Chondrocyte (in vitro differentiated cells): ENCODE measurements at places on chromosomes 1 and 21. TPM values are rescaled to one million over a fixed set of nuclear protein-coding genes. Genes with fewer than 3 reads are reported as not detected.
A peak's percentile ranks its signal among the peaks of the same experiment; 100 is the strongest.

Gene SIM2
- 0.59 to 1.3 TPM (median 0.60 TPM) in 3 replicates for total RNA-seq

Gene ADAM30
- not detected in 3 replicates for total RNA-seq

Gene MAP3K21
- total RNA-seq, result 0.17 to 0.25 TPM (median 0.18 TPM) in 3 replicates

GRCh38 chr1:96409689-96410088 lies 311.9 kb upstream of the PTBP2 start:
- no peak for DNase-seq

DNA sequence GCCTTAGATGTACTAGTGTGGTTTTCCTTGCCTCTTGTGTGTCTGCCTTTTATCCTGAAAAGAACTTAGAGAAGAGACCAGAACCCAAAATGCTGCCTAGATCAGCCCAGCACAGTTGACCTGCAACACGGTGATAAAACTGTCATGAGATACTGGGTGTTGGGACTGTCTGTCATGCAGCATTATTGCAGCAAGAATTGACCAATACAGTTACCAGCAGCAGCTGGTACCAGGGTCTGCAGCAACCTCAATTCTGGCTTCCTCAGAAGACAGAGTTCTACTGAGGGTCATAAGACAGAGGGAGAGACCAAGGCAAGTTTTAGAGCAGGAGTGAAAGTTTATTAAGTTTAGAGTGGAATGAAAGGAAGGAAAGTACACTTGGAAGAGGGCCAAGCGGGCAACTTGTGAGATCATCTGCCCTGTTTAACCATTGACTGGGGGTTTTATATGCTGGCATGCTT lies 182.0 kb downstream of the DYRK1A start:
- DNase-seq, result no peak

Gene RGSL1
- not detected in 3 replicates for total RNA-seq

DNA sequence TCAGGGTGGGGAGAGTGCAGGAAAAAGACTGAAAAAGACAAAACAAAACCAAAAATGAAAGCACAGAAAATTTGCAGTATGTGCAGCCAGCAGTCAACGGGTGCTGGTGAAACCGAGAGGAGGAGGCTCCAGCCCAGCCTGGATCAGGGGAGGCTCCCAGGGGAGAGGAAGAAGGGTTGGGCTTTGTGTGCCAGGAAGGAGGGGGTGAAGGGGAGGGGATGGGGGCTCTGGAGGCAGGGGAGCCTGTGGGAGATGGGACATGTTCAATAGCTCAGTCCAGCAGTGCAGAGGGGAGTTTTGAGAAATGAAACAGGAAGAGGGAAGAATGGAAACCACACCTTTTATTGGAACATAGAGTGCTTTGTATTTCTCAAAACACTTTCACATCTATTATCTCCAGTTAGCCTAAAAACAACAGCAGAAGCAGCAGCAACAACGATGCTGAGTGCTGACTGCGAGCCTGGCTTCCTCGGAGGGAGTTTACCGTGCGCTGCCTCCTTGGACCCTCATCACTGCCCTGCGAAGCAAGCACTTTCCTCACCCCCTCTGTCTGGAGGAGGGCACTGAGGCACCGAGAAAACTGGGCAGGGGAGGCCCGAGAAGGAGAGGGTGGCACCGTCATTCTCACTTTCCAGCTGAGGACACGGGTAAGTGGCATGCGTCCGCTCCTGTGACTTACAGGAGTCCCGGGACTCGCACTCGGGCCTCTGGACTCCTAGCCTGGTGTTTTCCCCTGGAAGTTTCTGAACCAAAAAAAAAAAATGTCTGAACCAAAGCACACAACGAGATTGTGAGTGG lies 62.9 kb downstream of the MDM4 start:
- no peak for DNase-seq

GRCh38 chr21:45901061-45901690 lies 80.4 kb upstream of the COL6A1 start:
- peak; percentile 89 for DNase-seq

GRCh38 chr1:184022668-184023067 lies 14.9 kb downstream of the COLGALT2 start:
- no peak for DNase-seq

- no peak for DNase-seq
These were observed 83.2 kb downstream of the SH3GLB1 start for GRCh38 chr1:86787621-86788020.

DNA sequence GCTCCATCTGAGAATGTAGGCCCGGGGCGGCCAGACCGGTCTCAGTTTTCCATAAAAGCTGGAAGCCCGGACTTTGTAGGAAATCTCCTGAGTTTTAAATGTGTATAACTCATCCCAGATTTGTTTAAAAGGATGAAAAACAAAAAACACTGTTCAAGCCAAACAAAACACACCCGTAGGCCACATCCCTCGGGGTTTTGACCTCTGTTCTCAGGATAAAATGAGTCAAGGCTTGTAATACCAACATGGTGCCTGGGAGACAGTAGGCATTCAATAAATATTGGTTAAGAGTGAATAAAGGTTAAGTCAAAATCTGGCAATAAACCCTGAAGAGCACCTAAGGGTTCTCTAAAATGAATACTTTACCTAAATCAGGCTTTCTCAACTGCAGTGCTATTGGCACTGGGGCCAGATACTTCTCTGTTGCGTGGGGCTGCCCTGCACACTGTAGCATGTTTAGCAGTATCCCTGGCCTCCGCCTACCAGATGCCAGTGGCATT lies 55.0 kb downstream of the KAZN start:
- no peak for DNase-seq

GRCh38 chr1:154325583-154326545 lies 539 bp downstream of the ATP8B2 start:
- no peak for DNase-seq

GRCh38 chr21:46594276-46594675 lies 10.6 kb downstream of the S100B start:
- DNase-seq, result no peak

DNA sequence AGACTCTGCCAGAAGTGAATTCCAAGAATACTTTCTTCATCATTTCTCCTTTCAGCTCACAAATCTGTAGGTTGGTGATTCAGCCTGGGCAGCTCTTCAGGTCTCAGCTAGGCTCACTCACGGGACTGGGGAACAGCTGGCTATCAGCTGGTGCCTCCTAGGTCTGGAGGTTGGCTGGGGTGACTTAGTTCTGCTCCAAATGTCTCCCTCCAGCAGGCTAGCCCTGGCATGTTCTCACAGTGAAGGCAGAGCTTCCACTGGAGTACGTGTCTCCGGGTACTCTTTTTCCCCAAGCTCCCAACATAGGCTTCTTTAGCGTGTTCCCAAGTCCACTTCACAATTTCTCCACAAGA lies 12.5 kb upstream of the VAMP4 start:
- DNase-seq, result no peak

DNA sequence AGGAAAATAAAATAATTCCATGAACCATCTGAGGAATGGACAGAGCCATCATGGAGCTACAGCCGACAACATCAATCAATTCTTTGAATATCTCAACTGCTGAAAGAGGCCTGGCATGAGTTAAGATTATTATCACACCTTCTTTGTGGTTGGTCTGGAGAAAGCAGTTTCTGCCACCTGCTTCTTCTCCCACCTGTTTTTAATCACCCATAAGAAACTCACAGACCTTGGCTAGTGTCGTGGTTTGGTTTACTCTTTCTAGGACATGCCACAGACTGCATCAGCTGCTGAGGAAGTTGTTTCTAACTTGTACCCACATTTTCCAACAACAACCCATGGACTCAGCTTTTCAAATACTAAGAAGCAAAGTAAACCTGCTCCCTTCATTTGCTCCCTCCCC lies 65.6 kb downstream of the NTPCR start:
- no peak for DNase-seq

GRCh38 chr1:17329610-17330009 lies 21.6 kb downstream of the PADI4 start:
- DNase-seq, result no peak

DNA sequence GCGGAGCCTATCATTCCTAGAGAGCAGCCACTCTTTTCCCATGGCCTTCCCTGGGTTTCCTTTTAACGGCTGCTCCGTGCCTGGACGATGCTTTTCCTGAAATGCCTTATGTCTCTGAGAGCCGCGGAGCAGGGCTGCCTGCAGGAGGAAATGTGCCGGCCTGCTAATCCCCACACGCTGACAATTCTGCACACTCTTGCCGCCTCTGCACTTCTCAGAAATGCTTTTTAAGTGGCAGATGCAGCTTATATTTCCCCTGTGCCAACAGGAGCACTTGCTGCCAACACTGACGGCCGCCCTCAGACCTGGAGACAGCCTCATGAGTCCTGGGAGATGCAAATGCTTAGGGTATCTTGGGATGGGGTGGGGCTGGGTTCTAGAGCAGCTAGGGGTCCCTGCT lies 253.2 kb downstream of the GRIK3 start:
- DNase-seq, result no peak

DNA sequence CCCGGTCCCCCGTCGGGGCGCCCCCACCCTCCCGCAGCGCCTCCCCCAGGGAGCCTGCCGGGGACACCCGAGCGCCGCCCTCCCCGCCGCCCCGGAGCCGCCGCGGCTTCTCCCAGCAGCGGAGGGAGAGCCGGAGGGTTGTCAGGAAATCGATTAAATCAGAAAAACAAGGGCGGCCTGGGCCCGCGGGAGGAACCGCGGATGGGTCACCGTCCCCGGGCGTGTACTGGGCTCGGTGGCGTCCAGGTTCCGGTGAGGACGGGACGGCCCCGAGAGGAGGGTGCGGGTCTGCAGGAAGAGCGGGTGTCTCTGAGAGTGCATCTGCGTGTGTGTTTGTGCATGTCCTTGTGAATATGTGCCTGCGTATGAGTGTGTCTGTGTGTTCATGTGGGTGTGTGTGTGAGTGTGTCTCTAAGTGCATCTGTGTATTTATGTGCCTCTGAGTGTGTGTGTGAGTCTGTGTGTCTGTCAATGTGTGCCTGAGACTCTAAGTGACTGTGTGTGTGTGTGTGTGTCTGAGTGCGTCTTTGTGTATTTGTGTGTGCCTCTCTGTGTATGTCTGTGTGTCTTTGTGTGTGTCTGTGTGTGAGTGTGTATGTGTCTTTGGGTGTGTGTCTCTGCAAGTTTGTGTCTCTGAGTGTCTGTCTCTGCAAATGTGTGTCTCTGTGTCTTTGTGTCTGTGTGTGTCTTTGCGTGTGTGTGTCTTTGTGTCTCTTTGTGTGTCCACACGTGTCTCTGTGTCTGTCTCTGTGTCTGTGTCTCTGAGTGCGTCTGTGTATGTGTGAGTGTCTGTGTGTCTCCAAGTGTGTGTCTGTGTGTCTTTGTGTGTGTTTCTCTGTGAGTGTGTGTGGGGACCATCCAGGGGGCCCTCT lies 1.1 kb downstream of the SPSB1 start:
- DNase-seq, result no peak

- DNase-seq, result no peak
These were observed 51.4 kb upstream of the RGL1 start for GRCh38 chr1:183753464-183753891.

Gene PDPN
- 1.0 to 1.3 TPM (median 1.1 TPM) in 3 replicates for total RNA-seq

Gene SLC44A5
- total RNA-seq, result 0.18 to 0.39 TPM (median 0.20 TPM) in 3 replicates

Gene RHBG
- total RNA-seq, result not detected in 3 replicates

- DNase-seq, result no peak
These were observed 12.6 kb upstream of the RCSD1 start for GRCh38 chr1:167617153-167618147.

Gene PLPPR4
- total RNA-seq, result 0.77 to 1.5 TPM (median 0.92 TPM) in 3 replicates

Gene AGBL4
- not detected in 3 replicates for total RNA-seq

Gene MYOC
- not detected in 3 replicates for total RNA-seq

Gene CELA3B
- total RNA-seq, result not detected in 3 replicates

DNA sequence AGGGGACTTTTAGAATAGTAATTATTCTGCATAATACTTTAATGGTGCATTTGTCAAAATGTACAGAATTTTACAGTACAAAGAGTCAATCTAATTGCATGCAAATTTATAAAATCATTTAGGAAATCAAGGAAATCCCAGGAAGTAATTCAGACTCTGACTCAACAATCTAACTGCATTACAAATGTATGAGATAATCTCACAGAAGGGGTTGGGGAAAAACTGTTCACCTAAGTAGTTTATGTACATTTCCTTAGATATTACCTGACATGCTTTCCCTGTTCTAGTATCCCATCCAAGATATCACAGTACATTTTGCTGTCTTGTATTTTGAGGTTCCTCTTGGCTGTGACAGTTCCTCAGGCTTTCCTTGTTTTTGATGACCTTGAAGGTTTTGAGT lies 4.7 kb downstream of the CRB1 start:
- DNase-seq, result no peak

DNA sequence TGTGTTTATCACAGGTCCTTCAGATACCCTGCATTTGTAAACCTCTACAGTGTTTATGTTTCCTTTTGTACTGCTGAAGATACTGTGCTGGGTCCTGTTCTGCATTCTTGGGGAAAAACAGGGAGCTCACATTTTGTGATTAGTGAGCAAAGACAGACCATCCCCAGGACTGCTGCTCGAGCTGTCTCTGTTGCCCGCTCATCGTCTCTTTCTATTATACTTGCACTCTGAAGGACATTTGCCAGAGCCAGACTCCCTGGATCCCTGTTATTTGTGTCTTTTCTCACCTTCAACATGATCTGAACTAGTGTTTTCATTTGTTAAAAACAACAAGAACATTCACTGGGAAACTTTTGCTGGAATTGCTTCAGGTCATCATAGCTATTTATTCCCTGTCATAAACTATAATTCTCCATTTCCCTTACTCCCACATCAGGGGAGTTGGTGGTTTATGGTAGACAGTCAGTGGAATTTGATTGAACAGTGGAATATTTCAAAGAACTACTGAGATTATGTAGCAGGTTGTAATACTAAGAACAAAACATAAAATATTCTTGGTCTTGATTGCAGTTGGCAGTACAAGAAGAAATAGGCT lies 53.0 kb downstream of the PRRX1 start:
- DNase-seq, result no peak

Gene AGL
- total RNA-seq, result 12.6 to 16.5 TPM (median 13.5 TPM) in 3 replicates

DNA sequence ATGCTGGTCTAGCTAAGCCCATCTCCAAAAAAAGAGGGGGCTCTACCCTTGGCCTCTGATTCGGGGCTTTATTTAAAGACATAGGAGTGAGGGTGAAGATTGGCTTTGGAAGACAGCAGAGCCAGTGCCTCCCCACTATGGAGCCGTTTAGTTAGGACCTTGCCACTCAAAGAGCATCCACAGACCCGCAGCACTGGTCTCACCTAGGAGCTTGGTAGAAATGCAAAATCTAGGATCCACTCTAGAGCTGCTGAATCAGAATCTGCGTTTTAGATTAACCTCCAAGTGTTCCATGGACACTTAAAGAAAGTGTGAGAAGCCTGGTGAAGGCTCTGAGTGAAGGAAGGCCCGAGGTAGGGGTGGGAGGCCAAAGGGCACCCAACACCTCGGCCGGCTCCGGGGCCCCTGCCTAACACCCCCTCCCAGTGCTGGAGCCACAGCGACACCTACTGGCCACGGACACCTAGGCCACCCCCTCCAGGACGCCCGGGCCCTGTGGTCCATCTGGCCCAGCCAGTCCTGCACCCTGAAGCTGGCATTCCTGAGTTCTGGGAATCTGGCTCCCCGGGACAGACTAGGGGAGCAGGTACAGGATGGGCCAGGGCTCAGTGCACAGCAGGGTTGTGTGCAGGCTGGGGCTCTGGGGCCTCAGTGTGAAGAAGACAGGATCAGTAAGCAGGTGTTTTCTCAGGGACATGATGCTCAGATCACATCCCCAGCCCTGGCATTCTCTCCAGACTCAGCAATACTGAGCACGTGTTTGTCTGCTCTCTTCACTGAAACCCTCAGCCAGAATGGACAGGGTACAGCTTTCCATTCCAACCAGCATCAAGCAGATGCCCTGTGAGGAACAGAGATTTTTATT lies 79.2 kb downstream of the TMEM53 start:
- peak; percentile 90 for DNase-seq

GRCh38 chr1:110626889-110627288 lies 20.7 kb upstream of the KCNA2 start:
- DNase-seq, result no peak

- no peak for DNase-seq
These were observed 6.9 kb upstream of the SLC35F3 start for GRCh38 chr1:233897325-233898162.

GRCh38 chr1:58812468-58812867 lies 28.6 kb upstream of the JUN start:
- no peak for DNase-seq

GRCh38 chr21:25240974-25241373 lies 366.3 kb downstream of the MRPL39 start:
- DNase-seq, result no peak

Gene SERINC2
- 9.1 to 19.8 TPM (median 19.1 TPM) in 3 replicates for total RNA-seq
